Vagina (tissue), 2 donors: ENCODE measurements at places on chromosomes 7 and 10. TPM values are rescaled to one million over a fixed set of nuclear protein-coding genes. Genes with fewer than 3 reads are reported as not detected.

FRMD4A gene
- 24.8 TPM for total RNA-seq

GRCh38 chr7:144763291-144763690, 72.6 kb downstream of the TPK1 start:
- DNase-seq, result no peak

DNA sequence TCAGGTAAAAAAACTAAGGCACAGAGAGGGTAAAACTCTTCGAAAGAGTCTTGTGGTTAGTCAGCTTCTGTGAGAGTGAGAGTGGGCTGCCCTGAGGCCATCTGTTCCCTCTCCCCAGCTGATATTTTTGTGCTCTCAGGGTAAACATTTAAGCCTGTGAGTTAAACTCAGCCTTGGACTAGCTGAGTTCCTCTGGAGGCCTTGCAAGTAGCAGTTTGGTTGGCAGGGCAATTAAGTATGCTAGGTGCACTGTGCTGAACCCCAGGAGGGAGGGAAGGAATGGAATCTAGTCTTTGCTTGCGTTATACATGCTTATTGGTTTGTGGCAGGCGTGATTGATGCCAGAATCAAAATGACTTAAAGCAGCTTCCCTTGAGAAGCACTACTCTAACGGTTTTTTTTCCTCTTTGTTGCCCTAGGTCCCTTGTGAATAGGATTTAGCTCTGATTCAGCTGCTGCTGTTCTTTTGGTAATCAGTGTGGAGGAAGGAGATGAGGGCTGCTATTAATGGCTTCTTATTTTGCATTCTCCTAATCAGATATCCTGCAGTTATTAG, 140.2 kb downstream of the AUTS2 start:
- DNase-seq, result no peak

- DNase-seq, result no peak
These were observed 409.2 kb downstream of the DNAJB6 start for GRCh38 chr7:157745721-157746709.

CFAP43 gene
- total RNA-seq, result 0.25 TPM

TMEM184A gene
- total RNA-seq, result 129 TPM

OGDHL gene
- total RNA-seq, result 3.4 TPM

GDF2 gene
- total RNA-seq, result not detected

GSTO2 gene
- total RNA-seq, result 13.8 TPM

VSTM2A gene
- total RNA-seq, result 0.98 TPM

DNA sequence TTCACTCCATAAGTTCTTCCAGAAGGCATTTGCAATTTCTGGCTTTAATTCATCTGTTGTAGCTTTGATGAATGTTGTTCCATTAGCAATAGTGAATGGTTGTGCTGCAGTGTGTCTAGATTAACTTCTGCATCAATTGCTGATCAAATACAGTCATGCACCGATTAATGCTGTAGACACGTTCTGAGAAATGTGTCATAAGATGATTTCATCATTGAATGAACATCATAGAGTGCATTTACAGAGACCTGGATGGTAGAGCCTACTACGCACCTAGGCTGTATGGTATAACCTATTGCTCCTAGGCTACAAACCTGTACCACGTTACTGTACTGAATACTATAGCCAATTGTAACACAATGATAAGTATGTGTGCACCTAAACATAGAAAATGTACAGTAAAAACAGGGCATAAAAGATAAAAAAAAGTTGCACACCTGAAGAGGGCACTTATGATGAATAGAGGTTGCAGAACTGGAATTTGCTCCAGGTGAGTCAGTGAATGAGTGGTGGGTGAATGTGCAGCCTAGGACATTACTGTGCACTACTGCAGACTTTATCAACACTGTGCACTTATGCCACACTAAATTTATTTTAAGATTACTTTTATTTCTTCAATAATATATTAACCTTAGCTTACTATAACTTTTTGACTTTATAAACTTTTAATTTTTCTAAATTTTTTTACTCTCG, 170.7 kb downstream of the HERPUD2 start:
- no peak for DNase-seq

AQP1 gene
- 243 TPM for total RNA-seq

DNA sequence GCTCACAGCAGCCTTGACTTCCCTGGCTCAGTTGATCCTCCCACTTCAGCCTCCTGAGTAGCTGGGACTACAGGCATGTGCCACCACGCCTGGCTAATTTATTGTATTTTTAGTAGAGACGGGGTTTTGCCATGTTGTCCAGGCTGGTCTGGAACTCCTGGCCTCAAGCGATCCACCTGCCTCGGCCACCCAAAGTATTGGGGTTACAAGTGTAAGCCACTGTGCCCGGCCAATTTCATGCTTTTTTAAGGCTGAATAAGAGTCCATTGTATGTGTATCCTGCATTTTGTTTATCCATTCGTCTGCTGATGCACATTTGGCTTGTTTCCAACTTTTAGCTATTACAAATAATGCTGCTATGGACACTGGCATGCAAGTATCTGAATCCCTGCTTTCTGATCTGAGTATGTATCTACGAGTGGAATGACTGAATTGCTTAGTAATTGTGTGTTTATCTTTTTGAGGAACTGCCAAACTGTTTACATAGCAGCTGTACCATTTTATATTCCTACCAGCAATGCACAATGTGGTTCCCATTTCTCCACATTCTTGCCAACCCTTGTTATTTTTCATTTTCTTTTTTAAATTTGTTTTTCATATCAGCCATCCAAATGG, 37.3 kb upstream of the TPST1 start:
- DNase-seq, result no peak

THNSL1 gene
- 2.0 TPM for total RNA-seq
